ENCODE measurements at places on chromosomes 3 and 15.

GRCh38 chr3:159629329-159630084 is 359.1 kb upstream of the IL12A start:
- no peak for DNase-seq

- no peak for DNase-seq
These were observed 26.5 kb downstream of the GXYLT2 start for GRCh38 chr3:72914383-72914782.

DNA sequence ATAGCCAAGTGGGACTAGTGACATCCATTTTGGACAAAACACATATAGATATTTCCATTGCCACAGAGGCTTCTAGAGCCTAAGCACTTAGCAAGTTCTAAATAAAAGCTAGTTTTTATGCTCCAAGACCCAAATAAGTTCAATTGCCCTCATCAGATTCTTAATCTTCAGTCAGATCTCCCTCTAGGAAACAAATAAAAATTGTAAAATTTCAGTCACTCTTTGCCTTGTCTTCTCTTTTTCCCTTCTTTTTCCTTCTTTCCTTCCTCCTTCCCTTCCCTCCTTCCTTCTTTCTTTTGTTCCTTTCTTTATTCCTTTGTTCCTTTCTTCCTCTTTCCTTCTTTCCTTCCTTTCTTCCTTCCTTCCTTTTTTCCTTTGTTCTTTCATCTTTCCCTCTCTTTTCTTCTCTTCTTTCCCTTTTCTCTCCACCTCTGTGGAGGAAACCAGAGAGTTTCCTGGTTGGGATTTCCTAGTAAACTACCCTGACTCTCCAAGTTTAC is 68.8 kb upstream of the GADL1 start:
- no peak for DNase-seq

DNA sequence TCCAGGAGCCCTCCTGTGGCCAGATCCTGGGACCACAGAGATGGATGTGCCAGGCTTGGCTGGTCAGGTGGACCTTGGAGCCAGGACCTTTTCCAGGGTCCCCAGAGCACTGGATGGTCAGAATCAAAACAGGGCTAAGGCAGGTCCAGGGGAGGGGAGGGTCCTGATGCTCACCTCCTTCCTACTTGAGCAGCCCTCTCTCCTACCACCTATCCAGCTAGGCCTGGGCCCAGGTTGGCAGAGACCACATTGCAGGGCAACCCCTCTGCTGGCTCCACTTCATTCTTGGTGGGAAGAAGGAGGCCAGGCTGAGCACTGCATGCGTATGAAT is 28.5 kb upstream of the SFMBT1 start:
- DNase-seq = no peak

DNA sequence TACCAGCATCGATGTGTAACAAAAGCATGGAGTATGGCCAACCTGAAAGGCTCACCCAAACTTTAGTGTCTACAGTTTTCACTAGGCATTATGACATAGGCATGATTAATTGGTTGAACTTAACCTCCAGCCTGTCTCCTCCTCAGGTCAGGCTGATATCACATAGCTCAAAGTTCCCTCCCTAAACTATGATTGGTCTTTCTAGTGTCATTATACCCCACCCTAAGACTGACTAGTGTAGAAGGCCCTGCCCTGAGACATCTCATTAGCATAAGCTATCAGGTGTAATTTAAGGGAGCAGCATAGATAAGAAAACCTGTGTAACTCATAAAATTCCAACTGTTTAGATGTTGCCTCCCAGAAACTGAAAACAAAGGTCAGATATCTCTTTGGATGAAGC is 195.2 kb downstream of the ALCAM start:
- no peak for DNase-seq

DNA sequence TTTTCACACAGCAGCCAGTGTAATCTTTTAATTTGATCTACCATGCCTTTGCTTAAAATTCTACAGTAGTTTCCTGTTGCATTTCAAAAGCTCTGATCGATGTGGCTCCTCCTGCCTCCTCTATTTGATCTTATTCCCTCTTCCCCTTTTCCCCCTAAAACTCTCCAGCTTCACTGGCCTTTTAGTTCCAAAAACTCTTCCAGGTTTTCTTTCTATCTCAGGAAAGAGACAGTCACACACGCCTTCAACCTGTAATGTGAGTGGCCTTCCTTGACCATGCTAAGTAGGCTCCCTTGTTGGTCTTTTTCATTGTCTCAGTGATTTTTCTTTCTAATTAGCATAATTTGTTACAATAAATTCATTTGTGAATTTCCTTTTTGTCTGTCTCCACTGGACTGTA is 985 bp downstream of the TEX9 start:
- DNase-seq = no peak

GRCh38 chr3:137807998-137808397 is 43.9 kb downstream of the SOX14 start:
- DNase-seq = no peak

DNA sequence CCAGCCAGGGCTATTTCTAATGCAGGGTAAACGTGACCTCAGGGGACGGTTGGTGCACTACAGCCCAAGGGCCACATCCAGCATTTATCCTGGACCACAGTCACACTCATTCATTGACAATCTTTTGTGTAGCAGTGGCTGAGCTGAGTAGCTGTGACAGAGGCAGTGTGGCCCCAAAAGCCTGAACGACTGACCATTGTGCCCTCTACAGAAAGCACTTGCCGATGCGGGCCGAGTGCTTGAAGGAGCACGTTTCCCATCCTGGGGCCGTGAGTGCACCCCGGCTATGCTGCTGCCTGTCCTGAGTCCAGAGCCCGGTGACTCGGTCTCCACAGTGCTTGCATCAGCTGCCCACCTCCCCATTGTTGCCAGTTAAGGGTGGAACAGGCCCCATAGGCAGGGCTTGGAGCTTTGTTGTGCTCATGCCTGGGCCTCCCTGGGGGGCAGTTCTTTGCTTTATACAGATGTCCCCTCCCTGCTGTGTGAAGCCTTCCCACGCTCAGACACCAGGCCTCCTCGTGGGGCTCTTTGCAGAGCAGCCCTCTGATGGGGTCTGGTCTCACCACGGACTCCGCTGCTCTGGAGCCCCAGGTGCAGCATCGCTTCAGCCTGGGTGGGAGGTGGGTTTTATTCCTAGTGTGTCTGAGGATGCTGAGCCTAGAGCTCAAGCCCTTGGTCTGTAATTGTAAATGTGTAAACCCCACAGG is 13.0 kb upstream of the SNRPA1 start:
- no peak for DNase-seq

DNA sequence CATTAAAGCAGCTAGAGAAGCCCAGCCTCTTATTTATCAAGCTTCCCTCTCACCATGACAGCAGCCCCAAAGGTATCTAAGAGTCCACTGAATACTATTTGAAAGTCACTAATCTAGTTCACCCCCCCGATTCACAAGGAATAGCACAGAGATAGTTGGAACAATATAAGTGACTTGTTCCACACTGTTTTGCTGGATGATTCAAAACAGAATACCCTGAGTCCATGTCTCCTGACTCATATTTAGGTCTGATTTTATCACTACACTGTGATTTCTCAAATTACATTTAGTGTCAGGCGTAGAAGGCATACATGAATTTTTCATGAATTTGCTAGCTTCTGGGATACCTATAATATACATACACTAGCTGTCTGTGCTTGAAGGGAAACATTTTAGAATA is 18.7 kb upstream of the EOGT start:
- DNase-seq = no peak

DNA sequence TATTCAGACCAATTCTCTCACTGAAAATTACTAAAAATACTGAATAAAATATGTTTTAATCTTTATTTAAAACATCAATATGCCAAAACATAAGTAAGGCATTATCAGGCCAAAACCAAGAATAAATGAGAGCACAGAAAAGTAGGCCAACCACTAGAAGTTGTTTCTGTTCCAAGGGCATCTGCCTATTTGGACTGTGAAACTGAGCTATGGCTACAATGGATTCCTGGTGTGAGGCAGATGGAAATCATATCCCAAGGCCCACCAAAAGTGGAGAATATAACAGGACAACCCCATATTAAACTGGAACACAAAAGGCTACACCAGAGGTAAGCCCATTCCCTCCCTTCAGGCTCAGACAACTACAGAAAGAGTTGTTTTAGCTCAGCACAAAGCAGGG is 302.8 kb upstream of the IL12A start:
- DNase-seq = no peak

GRCh38 chr3:165195640-165196576 is at the start of gene SLITRK3:
Gene SLITRK3 (minus strand): TSS chr3:165196384. CDS start chr3:165190830, 5,554 bp downstream.
- DNase-seq = no peak

- DNase-seq = no peak
These were observed 3.1 kb upstream of the CFAP20DC start for GRCh38 chr3:59052803-59053411.

GRCh38 chr15:51051776-51052175 is 42.9 kb downstream of the TNFAIP8L3 start:
- DNase-seq = no peak

DNA sequence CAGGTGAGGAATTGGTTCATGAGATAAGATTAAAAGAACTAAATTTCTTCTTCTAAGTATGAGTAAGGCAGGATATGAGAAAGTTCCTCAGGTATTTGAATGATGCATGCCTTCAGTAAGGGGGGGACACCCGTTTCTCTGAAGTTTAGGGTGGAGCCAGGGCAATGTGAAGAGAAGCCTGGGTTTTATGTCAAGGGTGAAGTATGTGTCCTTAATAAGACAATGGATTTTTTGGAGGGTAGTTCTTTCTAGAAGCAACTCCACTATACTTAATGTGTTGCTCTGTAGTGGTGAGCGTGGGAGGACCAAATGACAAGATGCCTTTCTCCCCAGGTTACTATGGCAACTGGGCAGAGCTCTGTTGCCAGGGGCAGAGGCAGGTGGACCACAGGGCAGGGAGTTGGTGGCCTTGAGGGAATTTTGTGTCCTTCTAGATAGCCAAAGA is 44.0 kb downstream of the PHLDB2 start:
- no peak for DNase-seq

DNA sequence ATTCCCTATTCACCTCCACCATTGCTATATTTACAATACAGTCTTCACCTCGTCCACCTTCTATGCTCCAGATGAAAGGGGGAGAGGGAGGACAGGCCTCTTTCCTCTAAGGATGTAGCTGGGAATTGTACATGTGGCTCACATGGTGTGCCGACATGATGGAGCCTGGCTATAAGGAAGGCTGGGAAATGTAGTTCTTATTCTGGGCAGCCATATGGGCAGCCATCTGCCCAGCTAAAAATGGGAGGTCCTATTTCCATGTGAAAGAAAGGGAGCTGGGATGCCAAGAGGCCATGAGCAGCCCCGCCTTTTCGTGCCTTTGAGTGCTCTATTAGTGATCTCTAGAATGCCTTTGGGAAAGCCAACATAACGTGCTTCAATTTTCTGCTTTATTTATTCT is 27.1 kb upstream of the MGLL start:
- no peak for DNase-seq

- DNase-seq = no peak
These were observed 1.4 kb upstream of the CHRNA7 start for GRCh38 chr15:32028921-32029320.

GRCh38 chr15:46714950-46715349 is 1002.4 kb upstream of the SEMA6D start:
- peak; percentile 40 for DNase-seq

DNA sequence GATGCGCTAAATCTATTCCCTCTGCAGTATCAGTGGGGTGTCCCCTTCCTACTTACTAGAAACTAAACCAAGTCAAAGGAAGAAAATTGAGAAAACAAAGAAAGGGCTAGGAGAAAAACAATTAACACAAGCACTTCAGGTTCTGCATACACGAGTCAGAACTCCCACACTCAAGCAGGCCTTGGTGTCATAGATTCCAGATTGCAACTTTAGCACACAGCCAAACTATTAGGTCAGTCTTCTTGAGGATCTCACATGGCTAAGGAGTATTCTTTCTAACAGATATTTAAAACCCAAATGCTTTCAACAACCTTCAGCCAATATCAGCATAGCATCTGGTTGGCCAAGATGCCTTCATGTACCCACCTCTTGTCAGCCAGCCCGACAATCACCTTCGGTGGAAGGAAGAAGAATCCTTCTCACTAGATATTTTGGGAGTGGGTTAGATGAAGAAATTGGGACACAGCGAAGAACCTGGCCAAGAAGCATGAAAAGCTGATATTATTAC is 340.0 kb downstream of the VPS13C start:
- no peak for DNase-seq

GRCh38 chr3:145882436-145882835 is 278.5 kb downstream of the PLOD2 start:
- no peak for DNase-seq

GRCh38 chr3:34582055-34582454 is 783.6 kb downstream of the PDCD6IP start:
- DNase-seq = no peak

- DNase-seq = peak; percentile 57
These were observed 79.2 kb upstream of the CCNL1 start for GRCh38 chr3:157239082-157239704.

GRCh38 chr3:103184772-103185171 is 750.0 kb downstream of the ZPLD1 start:
- DNase-seq = no peak

GRCh38 chr3:136962927-136963326 is 5.1 kb downstream of the IL20RB start:
- DNase-seq = no peak

- no peak for DNase-seq
These were observed 112.4 kb upstream of the DCBLD2 start for GRCh38 chr3:99013777-99014315.

- no peak for DNase-seq
These were observed 417.0 kb upstream of the TPM1 start for GRCh38 chr15:62625429-62626033.

DNA sequence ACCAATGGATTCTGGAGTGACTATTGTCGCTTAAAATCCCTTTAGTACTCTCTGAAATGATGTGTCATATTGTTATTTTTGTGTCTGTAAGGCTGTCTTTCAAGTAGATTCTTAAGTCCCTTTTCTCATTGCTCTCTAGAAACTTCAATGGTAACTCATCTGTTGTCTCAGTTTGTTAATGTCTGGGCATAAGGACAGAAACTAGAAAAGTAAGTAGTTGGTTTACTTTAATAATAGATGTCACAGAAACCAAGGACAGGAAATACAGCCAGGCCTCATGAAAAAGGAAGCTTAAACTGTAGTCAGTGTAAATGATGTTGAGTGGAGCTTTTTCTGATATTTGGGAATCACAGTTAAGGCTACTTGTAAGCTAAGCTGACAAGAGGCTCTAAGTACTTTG is 730.2 kb upstream of the DPPA4 start:
- no peak for DNase-seq

- no peak for DNase-seq
These were observed 37.9 kb upstream of the TNFAIP8L3 start for GRCh38 chr15:51132384-51133139.

DNA sequence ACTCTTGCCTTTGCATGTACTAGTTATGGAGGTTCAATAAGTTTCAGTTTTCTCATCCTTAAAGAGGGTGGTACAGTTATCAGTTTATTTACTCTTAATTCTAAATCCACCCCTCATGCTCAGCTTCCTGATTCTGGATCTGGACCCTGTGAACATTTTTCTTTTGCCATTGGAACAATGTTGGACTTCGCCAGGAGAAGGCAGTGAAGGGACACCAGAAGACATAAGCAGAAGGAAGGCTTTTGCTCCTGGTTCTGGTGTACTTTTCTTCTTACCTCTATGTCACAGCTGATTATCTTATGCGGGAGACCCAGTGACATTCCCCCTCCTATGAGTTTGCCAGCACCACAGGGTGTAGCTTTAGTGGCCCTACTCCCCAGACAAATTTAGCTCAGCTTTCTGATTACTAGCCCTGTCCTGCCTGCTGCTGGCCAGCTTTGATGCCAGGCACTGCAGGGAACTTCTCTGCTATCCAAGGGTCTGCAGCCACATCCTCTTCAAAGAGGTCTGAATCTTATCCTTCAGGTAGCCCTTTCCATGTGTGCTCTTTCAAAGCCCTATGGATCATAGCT is 466.3 kb upstream of the EPHA3 start:
- no peak for DNase-seq

Data from NCI-H1436 (cell line).